ENCODE measurements at places on chromosomes 7 and 10.

DNA sequence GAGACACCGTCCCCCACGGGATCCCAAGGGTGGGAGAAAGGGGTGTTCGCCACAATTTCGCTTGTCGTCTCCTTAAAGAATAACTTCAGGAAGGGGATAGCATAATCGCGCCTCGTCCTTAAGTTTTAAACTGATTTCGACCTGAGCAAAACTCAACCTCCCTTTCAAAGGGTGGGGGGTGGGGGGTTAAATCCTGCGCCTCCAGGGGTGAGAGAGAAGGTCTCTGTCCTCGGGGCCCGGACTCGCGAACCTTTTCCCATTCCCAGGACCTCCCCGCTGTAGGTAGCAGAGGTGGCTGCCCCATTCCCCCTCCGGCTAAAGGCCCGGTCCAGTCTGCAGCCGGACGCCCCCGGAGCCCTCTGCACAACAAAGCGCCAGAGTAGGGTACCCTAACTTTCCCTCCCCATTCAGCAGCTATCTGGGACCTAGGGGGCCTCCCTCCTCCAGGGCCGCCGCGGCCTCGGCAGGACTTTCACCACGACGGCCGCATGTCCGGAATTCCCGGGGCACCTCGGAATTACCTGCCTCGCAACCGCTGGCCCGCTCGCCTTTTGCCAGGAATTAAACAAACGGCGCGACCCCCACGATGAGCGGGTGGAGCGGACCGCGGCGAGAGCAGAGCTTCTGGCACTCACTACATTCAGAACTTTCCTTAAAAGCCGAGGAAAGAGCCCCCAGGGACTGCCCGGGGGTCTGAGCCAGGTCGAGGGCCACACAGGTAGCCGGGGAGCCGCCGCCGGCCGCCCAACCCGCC, 1.7 kb downstream of the CDK6 start:
- peak overlapping the region; percentile 87 for H3K4me3 ChIP-seq
- no peaks in the 10 kb centered on the region for H3K36me3 ChIP-seq
- H3K27ac ChIP-seq, result peak overlapping the region; percentile 99

GRCh38 chr10:132103116-132103910, 37.6 kb downstream of the JAKMIP3 start:
- no peak overlapping the region for H3K4me3 ChIP-seq
- no peak overlapping the region for H3K27ac ChIP-seq
- no peaks in the 10 kb centered on the region for H3K4me1 ChIP-seq
- H3K27me3 ChIP-seq, result peaks cover 22% of the 10 kb centered on the region
- no peaks in the 10 kb centered on the region for H3K36me3 ChIP-seq
- DNase-seq, result no peak

GRCh38 chr7:95933618-95934017, 161.3 kb downstream of the DYNC1I1 start:
- H3K27ac ChIP-seq, result no peak overlapping the region
- peaks cover 10% of the 10 kb centered on the region for H3K27me3 ChIP-seq
- H3K4me1 ChIP-seq, result no peaks in the 10 kb centered on the region
- DNase-seq, result no peak
- H3K4me3 ChIP-seq, result no peak overlapping the region

- peaks cover 17% of the 10 kb centered on the region for H3K36me3 ChIP-seq
- H3K4me3 ChIP-seq, result no peak overlapping the region
- no peak for DNase-seq
- no peaks in the 10 kb centered on the region for H3K27me3 ChIP-seq
Observed at GRCh38 chr10:121526801-121527221, 71.4 kb downstream of the FGFR2 start.

- H3K4me1 ChIP-seq, result peaks cover 2% of the 10 kb centered on the region
- H3K27me3 ChIP-seq, result no peaks in the 10 kb centered on the region
- no peak overlapping the region for H3K4me3 ChIP-seq
- no peak for DNase-seq
- no peaks in the 10 kb centered on the region for H3K36me3 ChIP-seq
- H3K27ac ChIP-seq, result no peak overlapping the region
Observed at GRCh38 chr7:24869572-24869971, 110.4 kb downstream of the OSBPL3 start.

DNA sequence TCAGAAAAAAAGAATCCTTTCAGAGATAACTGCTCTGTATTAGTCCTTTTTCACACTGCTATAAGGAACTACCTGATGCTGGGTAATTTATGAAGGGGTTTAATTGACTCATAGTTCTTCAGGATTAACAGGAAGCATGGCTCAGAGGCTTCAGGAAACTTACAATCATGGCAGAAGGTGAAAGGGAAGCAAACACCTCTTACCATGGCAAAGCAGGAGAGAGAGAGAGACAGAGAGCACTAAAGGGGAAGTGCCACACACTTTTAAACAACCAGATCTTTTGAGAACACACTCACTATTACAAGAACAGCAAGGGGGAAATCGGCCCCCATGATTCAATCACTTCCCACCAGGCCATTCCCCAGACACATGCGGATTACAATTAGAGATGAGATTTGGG, 114.2 kb downstream of the TES start:
- H3K27ac ChIP-seq, result no peak overlapping the region
- no peak overlapping the region for H3K4me3 ChIP-seq
- no peaks in the 10 kb centered on the region for H3K27me3 ChIP-seq
- no peaks in the 10 kb centered on the region for H3K4me1 ChIP-seq

GRCh38 chr7:139745678-139746143, 32.1 kb downstream of the HIPK2 start:
- no peak for DNase-seq
- no peak overlapping the region for H3K27ac ChIP-seq
- peaks cover 25% of the 10 kb centered on the region for H3K4me1 ChIP-seq
- no peaks in the 10 kb centered on the region for H3K27me3 ChIP-seq
- no peak overlapping the region for H3K4me3 ChIP-seq

DNA sequence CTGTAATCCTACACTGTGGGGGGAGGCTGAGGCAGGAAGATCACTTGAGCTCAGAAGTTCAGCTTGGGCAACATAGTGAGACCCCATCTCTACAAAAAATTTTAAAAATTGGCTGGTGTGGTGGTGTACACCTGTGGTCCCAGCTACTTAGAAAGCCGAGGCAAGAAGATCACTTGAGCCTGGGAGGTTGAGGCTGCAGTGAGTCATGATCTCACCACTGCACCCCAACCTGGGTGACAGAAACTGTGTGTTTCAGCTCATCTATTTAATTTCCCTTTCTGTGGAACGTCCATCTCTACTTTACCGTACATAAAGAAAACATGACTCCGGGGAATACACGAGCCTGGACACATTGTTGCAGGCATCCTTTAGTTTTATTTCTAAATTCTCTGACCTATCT, 354.6 kb upstream of the PLXDC2 start:
- H3K27me3 ChIP-seq, result no peaks in the 10 kb centered on the region
- H3K36me3 ChIP-seq, result no peaks in the 10 kb centered on the region
- no peak overlapping the region for H3K4me3 ChIP-seq
- no peaks in the 10 kb centered on the region for H3K4me1 ChIP-seq
- no peak overlapping the region for H3K27ac ChIP-seq

DNA sequence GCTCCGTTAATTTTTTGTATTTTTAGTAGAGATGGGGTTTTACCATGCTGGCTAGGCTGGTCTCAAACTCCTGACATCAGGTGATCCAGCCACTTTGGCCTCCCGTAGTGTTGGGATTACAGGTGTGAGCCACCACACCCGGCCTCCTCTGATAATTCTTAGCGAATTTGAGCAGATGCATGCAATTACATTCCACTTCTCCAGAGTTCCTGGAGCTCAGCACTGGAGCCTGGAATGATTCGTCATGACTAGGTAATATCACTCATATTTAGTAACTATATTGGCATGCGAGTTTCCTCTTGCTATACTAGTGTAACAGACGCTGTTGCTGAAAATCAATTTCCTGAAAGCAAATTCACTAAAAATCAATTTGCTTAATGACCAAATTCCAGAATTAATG, 86.8 kb downstream of the MKX start:
- H3K4me1 ChIP-seq, result no peaks in the 10 kb centered on the region
- H3K4me3 ChIP-seq, result no peak overlapping the region
- H3K27ac ChIP-seq, result no peak overlapping the region

- H3K27ac ChIP-seq, result no peak overlapping the region
- no peaks in the 10 kb centered on the region for H3K27me3 ChIP-seq
- no peak overlapping the region for H3K4me3 ChIP-seq
- H3K4me1 ChIP-seq, result no peaks in the 10 kb centered on the region
- DNase-seq, result no peak
Observed at GRCh38 chr10:112376396-112376790, 2.5 kb downstream of the ACSL5 start.

- peaks cover 7% of the 10 kb centered on the region for H3K4me1 ChIP-seq
- DNase-seq, result no peak
- no peak overlapping the region for H3K27ac ChIP-seq
Observed at GRCh38 chr7:46658281-46658680, 737.2 kb upstream of the IGFBP3 start.

- H3K4me1 ChIP-seq, result no peaks in the 10 kb centered on the region
- H3K4me3 ChIP-seq, result no peak overlapping the region
- no peaks in the 10 kb centered on the region for H3K36me3 ChIP-seq
- no peaks in the 10 kb centered on the region for H3K27me3 ChIP-seq
- DNase-seq, result no peak
Observed at GRCh38 chr7:106595922-106596321, 65.0 kb downstream of the CCDC71L start.

DNA sequence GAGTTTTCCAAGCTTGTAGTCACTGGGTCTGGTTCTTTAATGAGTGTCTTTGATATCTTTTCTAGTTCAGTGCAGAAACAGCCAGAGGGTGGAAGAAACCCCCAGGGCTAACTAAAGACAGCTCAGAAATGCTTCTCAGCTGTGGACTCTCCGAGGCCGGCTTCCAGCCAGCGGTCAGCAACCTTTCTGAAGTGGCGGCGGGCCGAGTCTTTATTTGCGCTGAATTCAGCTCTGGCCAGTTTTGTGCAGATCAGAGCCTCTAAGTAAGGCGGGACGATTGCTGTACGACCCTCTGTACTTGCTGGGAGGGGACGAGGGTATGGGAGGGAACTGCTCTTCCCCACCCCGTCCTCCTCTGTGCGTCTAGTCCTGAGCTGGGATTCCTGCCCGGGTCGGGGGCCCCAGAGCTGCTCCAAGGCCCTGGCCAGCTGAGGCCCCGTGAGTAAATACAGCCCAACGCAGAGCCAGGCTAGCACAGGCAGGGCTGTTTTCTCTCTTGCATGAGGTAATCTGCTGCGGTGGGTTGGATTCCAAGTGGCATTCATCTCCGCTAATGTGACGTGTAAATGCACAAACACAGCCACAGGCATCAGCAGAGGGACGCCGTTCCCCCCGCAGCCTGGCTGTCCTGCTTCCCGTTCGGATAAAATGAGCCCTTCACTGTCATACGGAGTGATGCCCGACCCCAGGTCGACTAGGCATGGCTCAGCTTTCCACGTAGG, 159.8 kb downstream of the PIP4K2A start:
- no peaks in the 10 kb centered on the region for H3K36me3 ChIP-seq
- peak overlapping the region; percentile 91 for H3K27ac ChIP-seq
- H3K27me3 ChIP-seq, result no peaks in the 10 kb centered on the region
- peak overlapping the region; percentile 58 for H3K4me3 ChIP-seq
- peaks cover 50% of the 10 kb centered on the region for H3K4me1 ChIP-seq

DNA sequence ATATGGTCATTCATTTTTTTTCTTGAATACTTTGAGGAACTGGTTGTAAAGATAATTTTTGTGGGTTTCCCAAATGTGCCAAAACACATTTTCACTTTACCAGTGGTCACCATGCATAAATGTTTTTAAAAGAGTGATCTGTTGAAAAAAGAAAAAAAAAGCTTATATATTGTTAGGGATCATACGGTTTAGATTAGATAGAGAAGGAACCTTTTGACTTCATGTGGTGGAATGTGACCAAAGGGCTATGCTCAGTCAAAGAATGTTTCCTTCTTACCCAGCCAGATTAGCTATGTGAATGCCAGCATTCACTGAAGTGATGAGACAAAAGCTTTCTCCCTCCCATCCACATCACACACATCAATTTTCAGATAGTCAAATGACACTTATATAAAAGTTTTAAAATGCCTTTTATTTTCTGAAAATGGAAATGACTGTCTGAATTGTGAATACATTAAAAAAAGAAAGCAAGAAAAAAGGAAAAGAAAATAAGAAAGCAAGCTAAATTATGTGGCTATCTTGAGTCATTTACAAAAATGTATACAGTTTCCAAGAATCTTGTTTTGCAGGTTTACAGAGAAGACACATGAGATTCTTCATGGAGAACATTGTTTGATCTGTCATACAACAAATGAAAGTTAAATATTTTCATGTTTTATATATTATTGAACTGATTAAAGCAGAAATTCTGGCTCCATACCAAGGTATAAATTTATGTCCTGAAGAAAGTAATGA, 8.6 kb upstream of the CPED1 start:
- no peak for DNase-seq
- H3K27me3 ChIP-seq, result no peaks in the 10 kb centered on the region
- peaks cover 22% of the 10 kb centered on the region for H3K4me1 ChIP-seq
- H3K4me3 ChIP-seq, result no peak overlapping the region

DNA sequence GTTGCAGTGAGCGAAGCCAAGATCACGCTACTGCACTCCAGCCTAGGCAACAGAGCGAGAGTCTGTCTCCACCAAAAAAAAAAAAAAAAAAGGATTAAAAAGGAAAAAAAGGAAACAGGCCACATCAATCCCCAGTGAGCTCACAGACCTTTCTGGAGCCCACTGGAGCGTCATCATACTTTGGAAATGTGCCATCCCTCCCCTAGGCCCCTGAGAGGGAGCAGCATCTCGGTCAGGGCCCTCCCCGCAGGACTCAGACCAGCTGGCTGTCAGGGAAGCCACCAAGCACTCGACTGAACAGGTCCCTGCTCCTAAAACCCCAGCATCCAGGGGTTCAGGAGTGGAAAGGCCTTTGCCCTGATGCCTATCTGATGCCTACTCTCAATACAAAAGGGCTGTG, 97.9 kb upstream of the SH2B2 start:
- H3K4me1 ChIP-seq, result no peaks in the 10 kb centered on the region
- peaks cover 36% of the 10 kb centered on the region for H3K36me3 ChIP-seq
- no peak overlapping the region for H3K4me3 ChIP-seq
- no peak overlapping the region for H3K27ac ChIP-seq
- no peak for DNase-seq

- H3K27me3 ChIP-seq, result no peaks in the 10 kb centered on the region
- no peak overlapping the region for H3K27ac ChIP-seq
- H3K4me1 ChIP-seq, result peaks cover 11% of the 10 kb centered on the region
- H3K36me3 ChIP-seq, result no peaks in the 10 kb centered on the region
Observed at GRCh38 chr10:76922666-76923065, 714.9 kb downstream of the KCNMA1 start.

DNA sequence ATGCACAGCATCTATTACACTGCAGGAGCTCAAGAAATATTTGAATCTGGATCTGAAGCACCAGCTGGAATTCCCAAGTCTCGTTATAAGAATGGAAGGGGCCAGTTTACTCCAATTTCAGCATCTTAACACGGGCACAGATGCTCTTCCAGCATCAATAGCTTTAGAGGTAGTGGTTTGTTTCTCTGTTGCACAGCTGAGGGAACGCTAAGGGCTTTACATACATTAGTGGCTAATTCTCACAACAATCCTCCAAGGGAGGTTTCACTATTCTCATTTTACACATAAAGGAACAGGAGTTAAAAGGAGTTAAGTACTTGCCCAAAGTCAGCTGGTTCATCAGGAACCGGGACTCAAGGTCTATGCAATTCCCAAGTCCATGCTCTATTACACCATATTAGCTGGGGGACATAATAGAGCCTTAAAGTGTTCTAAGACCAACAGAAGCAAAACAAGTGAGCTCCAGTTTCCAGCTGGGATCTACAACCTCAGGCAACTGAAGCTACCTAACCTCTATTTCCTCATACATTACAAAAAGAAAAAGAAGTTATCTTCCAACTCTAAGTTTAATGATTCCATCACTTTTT, 9.9 kb downstream of the XPNPEP1 start:
- H3K4me3 ChIP-seq, result no peak overlapping the region
- no peak overlapping the region for H3K27ac ChIP-seq
- H3K36me3 ChIP-seq, result peaks cover 29% of the 10 kb centered on the region
